Subcutaneous adipose tissue (tissue), 4 donors: ENCODE measurements at places on chromosomes 12 and 14. TPM values are rescaled to one million over a fixed set of nuclear protein-coding genes. Genes with fewer than 3 reads are reported as not detected.

The LAG3 gene
- 1.4 TPM for total RNA-seq

The CPNE8 gene
- 26.4 TPM for total RNA-seq

The FZD10 gene
- not detected for total RNA-seq

The GPN3 gene
- 28.2 TPM for total RNA-seq

The TEX22 gene
- not detected for total RNA-seq

The LIN7A gene
- total RNA-seq: 13.0 TPM

The PLD4 gene
- total RNA-seq: not detected

The JAG2 gene
- 16.2 TPM for total RNA-seq

The SERPINA5 gene
- 5.5 TPM for total RNA-seq

The APOF gene
- not detected for total RNA-seq

The RPGRIP1 gene
- total RNA-seq: 0.22 TPM

The FLVCR2 gene
- 21.8 TPM for total RNA-seq

The GPR162 gene
- 0.66 TPM for total RNA-seq

The SLCO1C1 gene
- total RNA-seq: 2.1 TPM

The PPP1R36 gene
- total RNA-seq: 5.3 TPM

The TAS2R46 gene
- total RNA-seq: 2.4 TPM

The SAMD15 gene
- 0.51 TPM for total RNA-seq

The MORN3 gene
- not detected for total RNA-seq

The SIX6 gene
- total RNA-seq: not detected

The PWP1 gene
- 70.8 TPM for total RNA-seq

The INHBC gene
- not detected for total RNA-seq

The ZNF219 gene
- total RNA-seq: 15.2 TPM

The CLEC6A gene
- total RNA-seq: not detected

The TAS2R20 gene
- 3.0 TPM for total RNA-seq

The ALDH2 gene
- 260 TPM for total RNA-seq

The EIF2S3B gene
- total RNA-seq: not detected

The STAC3 gene
- 2.4 TPM for total RNA-seq

The ARHGEF25 gene
- 8.6 TPM for total RNA-seq

The EML5 gene
- 0.33 TPM for total RNA-seq

The ARHGDIB gene
- total RNA-seq: 96.1 TPM

The CPNE6 gene
- not detected for total RNA-seq

The TMEM52B gene
- not detected for total RNA-seq

The IL23A gene
- not detected for total RNA-seq

The BMP4 gene
- total RNA-seq: 10.0 TPM

The ACSS3 gene
- 144 TPM for total RNA-seq

The ACOT6 gene
- not detected for total RNA-seq

The NXPH4 gene
- total RNA-seq: not detected

The ADAM20 gene
- 2.4 TPM for total RNA-seq

The NAA25 gene
- 30.7 TPM for total RNA-seq

The PLEKHG7 gene
- not detected for total RNA-seq

The CLEC4D gene
- total RNA-seq: 3.8 TPM

The FAR2 gene
- 19.6 TPM for total RNA-seq
